ENCODE measurements at places on chromosomes 13 and 19. TPM values are rescaled to one million over a fixed set of nuclear protein-coding genes. Genes with fewer than 3 reads are reported as not detected.

FCER2 gene
- total RNA-seq, result 3.5 TPM

SPTBN4 gene
- total RNA-seq, result 2.4 TPM

ZNF284 gene
- total RNA-seq, result 2.1 TPM

SPINT2 gene
- 46.0 TPM for total RNA-seq

FAM32A gene
- total RNA-seq, result 48.2 TPM

FGF21 gene
- not detected for total RNA-seq

ZNF780A gene
- total RNA-seq, result 19.4 TPM

TMEM221 gene
- total RNA-seq, result not detected

- peaks cover 17% of the 10 kb centered on the region for H3K27me3 ChIP-seq
- DNase-seq, result no peak
- H3K36me3 ChIP-seq, result no peaks in the 10 kb centered on the region
- no peak overlapping the region for H3K27ac ChIP-seq
- no peaks in the 10 kb centered on the region for H3K4me1 ChIP-seq
These were observed 161.8 kb upstream of the SERP2 start for GRCh38 chr13:44211704-44212346.

GRCh38 chr19:30226464-30227011 lies 145.6 kb upstream of the ZNF536 start:
- no peak for DNase-seq
- peaks cover 27% of the 10 kb centered on the region for H3K4me1 ChIP-seq
- H3K27ac ChIP-seq, result no peak overlapping the region
- H3K4me3 ChIP-seq, result peak overlapping the region; percentile 73
- no peaks in the 10 kb centered on the region for H3K36me3 ChIP-seq
- H3K27me3 ChIP-seq, result peaks cover 64% of the 10 kb centered on the region

- H3K4me3 ChIP-seq, result no peak overlapping the region
- H3K4me1 ChIP-seq, result no peaks in the 10 kb centered on the region
These were observed 52.9 kb upstream of the GPR12 start for GRCh38 chr13:26813321-26813979.

DNA sequence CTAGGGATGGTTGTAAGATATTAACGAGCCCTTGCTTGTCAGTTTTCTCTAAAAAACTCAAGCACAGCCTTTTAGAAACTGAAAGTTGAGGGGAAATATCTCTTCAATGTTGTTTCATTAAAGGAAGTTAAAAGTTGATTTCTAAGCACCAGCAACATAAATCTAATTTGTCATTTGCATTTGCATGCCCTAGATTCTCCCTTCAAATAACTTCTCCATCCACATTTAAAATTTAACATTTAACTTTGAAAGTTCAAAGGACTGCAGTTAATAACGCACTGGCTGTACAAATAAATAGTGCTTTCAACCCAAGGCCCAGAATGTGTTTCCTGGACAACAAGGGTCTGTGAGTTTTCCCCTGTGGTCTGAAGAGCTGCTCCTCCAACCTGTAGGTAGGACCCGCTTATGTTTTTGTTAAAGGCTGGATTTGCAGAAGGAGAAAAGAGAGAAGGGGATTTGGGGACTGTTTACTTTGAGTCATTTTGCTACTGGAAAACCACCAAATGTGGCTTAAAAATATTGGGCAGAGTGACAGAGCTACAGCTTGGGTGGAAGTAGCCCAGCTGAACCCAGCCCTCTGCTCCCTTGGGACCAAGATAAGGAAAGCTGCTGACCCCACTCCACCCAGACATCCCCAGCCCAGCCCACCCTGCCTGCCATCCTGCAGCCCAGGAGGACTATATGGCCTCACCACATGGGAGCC lies 39.8 kb downstream of the TNFRSF19 start:
- no peaks in the 10 kb centered on the region for H3K36me3 ChIP-seq
- H3K27ac ChIP-seq, result no peak overlapping the region
- H3K27me3 ChIP-seq, result peaks cover 14% of the 10 kb centered on the region
- no peak for DNase-seq
- H3K4me3 ChIP-seq, result no peak overlapping the region

- no peak overlapping the region for H3K27ac ChIP-seq
- peaks cover 40% of the 10 kb centered on the region for H3K4me1 ChIP-seq
- H3K4me3 ChIP-seq, result no peak overlapping the region
- peaks cover 41% of the 10 kb centered on the region for H3K36me3 ChIP-seq
These were observed 1.8 kb downstream of the ZNF175 start for GRCh38 chr19:51572908-51573307.

DNA sequence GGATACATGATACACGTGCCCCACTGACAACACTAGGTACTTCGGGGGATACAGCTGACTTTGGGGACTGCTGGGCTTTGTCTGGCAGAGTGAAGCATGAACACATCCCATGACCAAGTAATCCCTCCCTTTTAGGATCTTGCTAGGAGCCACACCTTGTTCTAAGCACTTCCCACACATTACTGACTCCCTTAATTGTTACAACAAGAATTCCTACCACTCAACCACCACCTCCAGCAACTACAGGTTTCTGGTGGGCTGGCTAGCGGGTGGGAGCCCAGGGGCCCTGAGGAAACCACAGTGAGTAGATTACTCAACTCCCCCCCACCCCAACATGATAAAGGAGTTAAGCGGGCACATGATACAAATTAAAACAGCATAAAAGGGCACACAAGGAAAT lies 7.2 kb upstream of the SLC35E1 start:
- H3K27ac ChIP-seq, result peak overlapping the region; percentile 72
- H3K27me3 ChIP-seq, result no peaks in the 10 kb centered on the region
- peaks cover 12% of the 10 kb centered on the region for H3K36me3 ChIP-seq
- H3K4me3 ChIP-seq, result no peak overlapping the region
- H3K4me1 ChIP-seq, result peaks cover 45% of the 10 kb centered on the region

DNA sequence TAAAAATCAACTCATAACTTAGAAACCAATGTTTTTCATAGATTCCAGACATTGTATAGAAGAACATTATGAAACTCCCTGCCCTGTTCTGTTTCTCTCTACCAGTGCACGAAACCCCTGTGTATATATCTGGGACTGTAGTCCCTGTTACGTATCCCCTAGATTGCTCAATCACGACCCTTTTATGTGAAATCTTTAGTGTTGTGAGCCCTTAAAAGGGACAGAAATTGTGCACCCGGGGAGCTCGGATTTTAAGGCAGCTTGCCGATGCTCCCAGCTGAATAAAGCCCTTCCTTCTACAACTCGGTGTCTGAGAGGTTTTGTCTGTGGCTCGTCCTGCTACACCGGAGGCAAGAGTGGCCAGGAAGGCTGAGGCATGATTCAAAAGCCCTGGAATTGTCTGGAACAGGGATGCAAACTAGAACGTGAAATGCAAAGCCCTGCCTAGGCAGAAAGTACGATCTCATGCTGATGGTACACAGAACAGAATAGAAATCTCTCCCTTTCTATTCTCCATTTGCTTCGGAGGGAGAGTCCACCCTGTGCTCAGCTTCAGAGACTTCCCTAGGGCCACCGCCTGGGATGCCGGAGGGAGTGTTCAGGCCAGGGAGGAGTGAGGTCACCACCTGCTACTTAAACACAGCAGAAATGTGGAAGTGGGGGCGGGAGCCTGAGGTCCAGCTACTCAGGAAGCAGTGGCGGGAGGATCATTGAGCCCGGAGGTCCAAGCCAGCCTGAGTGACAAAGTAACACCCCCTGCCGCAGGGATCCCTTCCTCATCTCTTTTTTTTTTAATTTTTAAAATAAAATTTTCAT lies 758 bp upstream of the ZNF888 start:
- no peaks in the 10 kb centered on the region for H3K27me3 ChIP-seq
- H3K27ac ChIP-seq, result no peak overlapping the region
- peak overlapping the region; percentile 89 for H3K4me3 ChIP-seq
- peaks cover 30% of the 10 kb centered on the region for H3K36me3 ChIP-seq
- no peak for DNase-seq

DNA sequence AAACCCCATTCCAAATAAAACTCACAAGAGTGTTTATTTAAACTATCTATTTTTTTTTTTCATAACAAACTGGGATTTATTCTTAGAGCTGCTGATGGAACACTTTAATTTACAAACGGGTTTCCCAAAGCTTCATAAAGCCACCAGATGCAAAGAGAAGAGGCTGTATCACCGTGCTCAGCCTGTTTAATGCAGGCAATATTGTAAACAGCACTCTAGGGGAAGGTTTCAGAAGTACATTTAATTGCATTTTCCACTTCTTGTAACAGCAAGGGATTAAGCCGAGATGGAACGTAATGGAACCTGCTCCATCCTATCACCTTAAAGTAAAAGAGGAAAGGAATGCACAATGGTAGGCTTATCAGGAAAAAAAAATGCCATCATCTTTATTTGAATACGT lies 550.6 kb upstream of the ARGLU1 start:
- no peaks in the 10 kb centered on the region for H3K36me3 ChIP-seq
- H3K4me1 ChIP-seq, result no peaks in the 10 kb centered on the region
- no peak overlapping the region for H3K4me3 ChIP-seq
- DNase-seq, result no peak
- H3K27ac ChIP-seq, result no peak overlapping the region
- H3K27me3 ChIP-seq, result peaks cover 2% of the 10 kb centered on the region

- H3K36me3 ChIP-seq, result peaks cover 99% of the 10 kb centered on the region
- H3K4me3 ChIP-seq, result no peak overlapping the region
- DNase-seq, result no peak
- H3K27me3 ChIP-seq, result no peaks in the 10 kb centered on the region
- H3K4me1 ChIP-seq, result no peaks in the 10 kb centered on the region
These were observed 18.2 kb downstream of the ZNF121 start for GRCh38 chr19:9565900-9566705.

- H3K36me3 ChIP-seq, result no peaks in the 10 kb centered on the region
- no peak for DNase-seq
- H3K4me3 ChIP-seq, result no peak overlapping the region
- H3K27me3 ChIP-seq, result no peaks in the 10 kb centered on the region
These were observed 13.0 kb downstream of the FFAR2 start for GRCh38 chr19:35461060-35461459.

DNA sequence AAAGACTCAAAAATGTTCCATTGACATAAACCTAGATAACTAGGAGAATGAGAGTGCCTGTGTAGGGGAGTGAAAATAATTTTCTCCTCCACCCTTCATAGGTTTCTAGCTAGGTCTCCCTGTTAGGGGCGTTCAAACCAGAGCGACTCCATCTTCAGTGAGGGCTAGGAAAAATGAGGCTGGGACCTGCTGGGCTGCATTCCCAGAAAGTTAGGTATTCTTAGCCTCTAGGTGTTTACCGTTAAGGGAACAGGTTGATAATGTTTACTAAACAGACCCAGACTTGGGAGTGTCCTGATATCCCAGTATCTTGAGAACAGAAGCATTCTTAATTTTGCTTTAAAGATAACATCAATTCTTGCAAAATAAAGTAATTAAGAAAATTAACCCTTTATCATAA lies 20.1 kb downstream of the PABPC3 start:
- DNase-seq, result no peak
- H3K4me1 ChIP-seq, result no peaks in the 10 kb centered on the region
- H3K27ac ChIP-seq, result no peak overlapping the region
- no peaks in the 10 kb centered on the region for H3K36me3 ChIP-seq
- no peak overlapping the region for H3K4me3 ChIP-seq
- peaks cover 18% of the 10 kb centered on the region for H3K27me3 ChIP-seq

DNA sequence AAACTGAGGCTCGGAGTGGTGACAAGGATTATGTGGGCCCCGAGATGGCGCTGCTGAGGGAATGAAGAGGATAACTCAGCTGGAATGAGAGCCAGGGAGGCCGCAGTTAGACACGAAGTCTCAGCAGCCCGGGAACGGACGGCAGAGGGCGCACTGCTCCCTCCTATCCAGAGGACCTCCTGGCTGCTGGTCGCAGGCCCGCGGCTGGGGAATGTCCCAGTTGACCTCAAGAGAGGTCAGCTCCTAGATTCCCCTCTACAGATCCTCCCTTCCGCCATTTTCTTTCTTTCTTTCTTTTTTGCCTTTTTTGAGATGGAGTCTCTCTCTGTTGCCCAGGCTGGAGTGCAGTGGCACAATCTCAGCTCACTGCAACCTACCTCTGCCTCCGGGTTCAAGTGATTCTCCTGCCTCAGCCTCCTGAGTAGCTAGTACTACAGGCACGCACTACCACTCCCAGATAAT lies 24.1 kb upstream of the ASPDH start:
- peaks cover 14% of the 10 kb centered on the region for H3K27me3 ChIP-seq
- DNase-seq, result peak; percentile 88
- no peak overlapping the region for H3K27ac ChIP-seq
- no peak overlapping the region for H3K4me3 ChIP-seq
- H3K4me1 ChIP-seq, result no peaks in the 10 kb centered on the region

DNA sequence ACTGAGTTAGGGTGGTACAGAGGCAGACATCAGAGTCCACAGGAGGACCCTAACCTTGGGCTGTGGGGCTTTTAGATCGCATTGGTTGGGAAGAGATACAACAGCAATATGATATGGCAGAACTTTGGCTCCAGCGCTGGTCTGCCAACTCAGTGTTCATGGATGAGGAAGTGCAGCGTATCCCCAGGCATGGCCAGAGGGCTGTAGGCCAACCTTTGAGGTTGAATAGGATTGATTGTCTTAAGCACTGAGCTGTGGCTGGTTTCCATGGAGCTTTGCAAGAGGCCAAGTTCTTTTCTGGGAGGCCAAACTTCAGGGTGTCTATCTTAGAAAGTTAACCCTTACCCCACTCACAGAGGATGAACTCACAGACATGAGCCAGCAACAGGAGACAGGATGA lies 144.1 kb upstream of the TMTC4 start:
- no peak overlapping the region for H3K4me3 ChIP-seq
- no peaks in the 10 kb centered on the region for H3K36me3 ChIP-seq
- H3K27ac ChIP-seq, result no peak overlapping the region
- H3K27me3 ChIP-seq, result peaks cover 19% of the 10 kb centered on the region
